CD4-positive, alpha-beta T cell treated with Interleukin-12 subunit alpha and Interleukin-12 subunit beta, for 1 hour (primary cell): ENCODE measurements at places on chromosomes 7 and 10.

DNA sequence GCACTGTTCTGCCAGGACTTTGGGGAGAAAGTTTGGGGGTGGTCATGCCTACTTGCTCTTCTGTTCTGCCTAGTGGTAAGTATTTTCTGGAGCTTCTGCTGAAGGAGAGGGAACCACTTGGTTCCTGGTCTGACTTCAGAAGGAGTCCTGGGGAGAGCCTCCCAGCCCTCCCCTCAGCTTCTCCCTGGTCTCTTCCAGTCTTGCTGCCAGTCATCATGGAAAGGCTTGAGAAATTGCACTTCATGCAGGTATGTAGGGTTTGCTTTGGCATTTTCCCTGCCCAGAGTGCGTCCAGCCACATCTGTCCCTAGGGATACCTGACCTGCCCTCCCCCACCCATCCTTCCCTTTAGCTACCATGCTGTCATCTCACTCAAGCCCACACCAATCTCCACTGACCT is 11.1 kb upstream of the WBP1L start:
- no peak for DNase-seq

- DNase-seq: no peak
Observed at GRCh38 chr7:156842740-156843140, 50.2 kb downstream of the LMBR1 start.

- DNase-seq: no peak
Observed at GRCh38 chr7:29277436-29278215, 83.1 kb downstream of the CHN2 start.

DNA sequence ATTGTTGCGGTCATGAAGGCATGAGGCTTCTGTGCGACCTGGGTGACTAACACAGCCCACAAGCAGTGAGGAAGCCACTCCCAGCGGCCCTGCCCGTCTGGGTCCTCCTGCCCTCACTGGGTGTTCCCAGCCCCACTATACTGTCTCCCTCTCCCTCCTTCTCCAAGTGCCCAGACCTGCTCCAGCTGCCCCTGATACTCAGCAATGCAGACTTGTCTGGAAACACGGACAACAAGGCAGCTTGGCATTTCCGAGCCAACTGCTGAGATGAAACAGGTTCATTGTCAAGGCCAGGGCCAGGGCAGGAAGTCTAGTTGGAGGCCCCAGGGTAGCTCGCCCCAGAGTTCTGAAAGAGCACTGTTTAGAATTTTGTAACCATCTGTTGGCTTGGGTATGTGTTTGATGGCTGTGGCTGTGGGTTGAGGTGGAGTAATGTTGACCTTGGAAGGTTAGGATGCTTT is 95.7 kb downstream of the RBM20 start:
- DNase-seq: no peak

DNA sequence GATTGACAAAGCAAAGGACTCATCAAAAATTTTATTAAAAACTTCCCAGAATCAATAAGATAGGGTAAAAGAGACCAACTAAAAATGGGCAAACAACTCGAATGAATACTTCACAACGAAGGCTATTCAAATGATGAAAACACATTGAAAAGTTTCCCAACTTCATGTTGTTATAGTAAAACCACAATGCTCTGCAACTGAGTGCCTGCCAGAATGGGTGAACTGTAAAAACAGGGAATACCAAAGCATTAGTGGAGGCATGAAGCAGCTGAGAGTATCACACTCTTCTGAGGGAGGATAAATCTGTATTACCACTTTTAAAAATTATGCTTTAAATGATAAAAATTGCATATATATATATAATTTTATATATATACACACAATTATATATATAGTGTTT is 1214.7 kb downstream of the SORCS3 start:
- no peak for DNase-seq

- DNase-seq: no peak
Observed at GRCh38 chr10:90784771-90785170, 73.1 kb downstream of the HTR7 start.

DNA sequence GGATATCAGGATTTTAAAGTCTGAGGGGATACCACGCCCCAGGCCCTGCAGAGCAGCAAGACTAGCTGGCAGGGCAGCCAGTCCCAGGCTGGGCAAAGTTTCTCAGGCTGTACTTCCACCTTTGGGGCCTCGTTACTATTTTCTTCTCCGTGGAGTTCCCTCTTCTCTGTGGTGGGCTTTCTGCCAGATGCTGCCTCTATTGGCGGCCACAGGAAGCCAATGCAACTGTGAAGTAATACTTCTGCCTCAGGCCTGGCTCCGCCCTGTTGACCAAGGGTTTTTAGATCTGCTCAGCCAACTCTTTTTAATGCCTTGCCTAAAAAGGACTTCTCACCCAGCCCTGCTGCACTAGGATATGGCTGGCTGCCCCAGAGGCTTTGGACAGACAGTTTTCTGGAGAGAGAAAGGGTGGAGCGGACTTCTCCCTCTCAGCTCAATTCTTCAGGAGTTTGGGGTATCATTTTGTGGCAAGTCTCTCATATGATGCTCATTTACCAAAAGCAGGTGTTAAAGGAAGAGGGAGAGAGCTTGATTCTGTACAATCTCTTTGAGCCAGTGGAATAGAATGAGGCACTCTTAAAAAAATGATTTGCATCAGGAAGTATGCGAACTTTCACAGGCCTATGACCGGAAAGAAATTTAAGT is 67.4 kb downstream of the HHEX start:
- DNase-seq: peak; percentile 16

DNA sequence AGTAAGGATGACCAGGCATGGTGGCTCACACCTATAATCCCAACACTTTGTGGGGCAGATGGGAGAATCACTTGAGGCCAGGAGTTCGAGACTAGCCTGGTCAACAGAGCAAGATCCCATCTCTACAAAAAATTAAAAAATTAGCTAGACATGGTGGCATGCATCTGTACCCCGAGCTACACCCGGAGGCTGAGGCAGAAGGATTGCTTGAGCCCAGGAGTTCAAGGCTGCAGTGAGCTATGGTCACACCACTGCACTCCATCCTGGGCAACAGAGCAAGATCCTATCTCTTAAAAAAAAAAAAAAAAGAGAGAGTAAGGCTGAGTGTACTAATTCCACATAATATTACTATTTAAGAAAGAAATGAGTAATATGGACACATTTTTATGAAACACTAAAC is 3.8 kb downstream of the P4HA1 start:
- no peak for DNase-seq

DNA sequence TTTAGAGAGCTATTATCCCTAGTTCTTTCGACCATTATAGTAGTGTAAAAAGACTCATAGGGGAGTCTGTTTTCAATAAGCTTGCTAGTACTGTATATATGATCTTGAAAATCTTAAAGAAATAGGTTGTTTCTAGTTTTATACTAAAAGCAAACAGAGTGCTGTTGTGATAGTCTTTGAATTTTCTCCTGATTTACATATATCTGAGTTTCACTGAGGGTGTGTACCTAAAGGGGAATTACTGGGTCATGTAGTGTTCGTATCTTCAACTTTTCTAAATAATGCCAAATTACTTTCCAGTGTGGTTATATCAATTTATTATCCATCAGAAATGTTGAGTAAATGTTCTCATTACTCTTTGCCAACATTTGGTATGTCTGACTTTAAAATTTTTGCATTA is 70.8 kb upstream of the BAMBI start:
- no peak for DNase-seq
